GM12864 (cell line): ENCODE measurements at places on chromosomes 11 and 22.

DNA sequence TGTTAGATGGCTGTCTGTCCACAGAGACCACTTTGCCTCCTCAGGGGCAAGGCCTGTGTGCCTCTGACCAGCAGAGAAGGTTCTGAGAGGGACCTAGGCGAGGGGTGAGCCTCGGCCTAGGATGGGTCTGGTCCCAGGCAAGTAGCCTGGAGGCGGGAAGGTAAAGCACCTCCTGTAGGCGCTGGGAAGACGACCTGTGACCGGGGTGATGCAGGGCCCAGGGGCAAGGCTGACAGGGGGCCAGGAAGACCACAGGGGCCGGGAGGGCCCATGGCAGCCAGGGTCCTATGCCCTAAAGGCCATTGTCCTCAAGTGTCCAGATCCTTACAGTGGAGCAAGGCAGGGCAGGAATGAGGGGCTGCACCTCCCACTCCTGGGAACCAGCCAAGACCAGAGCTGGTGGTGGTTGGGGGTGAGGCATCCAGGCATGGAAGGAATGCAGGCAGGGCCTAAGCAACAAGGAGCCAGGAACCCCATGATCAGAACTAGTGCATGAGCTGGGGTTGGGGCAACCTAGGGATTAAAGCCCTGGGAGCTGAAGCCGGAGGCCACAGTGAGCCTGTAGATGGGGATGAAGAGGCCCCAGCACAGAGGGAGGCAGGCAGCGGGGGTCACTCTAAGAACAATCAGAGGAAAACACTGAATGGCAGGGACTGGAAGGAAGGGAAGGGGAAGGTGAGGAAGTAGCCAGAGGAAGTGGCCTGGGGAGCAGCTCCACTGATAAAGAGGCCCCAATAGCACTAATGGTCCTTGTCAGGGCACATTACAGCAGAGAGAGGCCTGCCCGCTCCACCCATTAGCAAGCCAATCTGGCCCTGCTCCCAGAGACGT lies 32.9 kb upstream of the KLHL35 start:
- DNase-seq: no peak

DNA sequence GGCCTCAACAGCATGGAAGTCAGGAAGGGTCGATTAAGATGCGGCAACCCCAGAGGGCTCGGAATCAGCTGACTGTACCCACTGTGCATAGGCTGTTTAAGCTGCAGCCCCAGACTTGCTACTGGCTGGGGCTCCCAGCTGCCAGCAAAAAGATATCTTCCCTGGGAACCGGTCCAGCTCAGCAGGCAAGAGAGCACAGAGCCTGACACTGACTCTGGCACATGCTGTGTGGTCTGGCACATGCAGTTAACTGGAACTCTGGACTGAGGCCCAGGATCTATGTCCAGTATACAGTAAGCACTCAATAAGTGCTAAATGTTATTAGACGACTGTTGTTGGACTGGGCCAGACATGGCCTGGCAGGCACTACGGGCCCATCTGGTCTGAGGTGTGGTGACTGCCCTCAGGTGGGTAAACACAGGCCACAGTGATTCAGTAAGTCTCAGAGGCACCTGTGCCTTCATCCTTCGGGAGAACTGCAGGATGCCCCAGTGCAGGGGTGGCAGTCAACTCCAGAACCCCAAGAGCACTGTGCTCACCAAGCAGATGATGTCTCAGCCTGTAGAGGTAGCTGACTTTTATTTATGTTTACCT lies 87.6 kb downstream of the LARGE1 start:
- DNase-seq: no peak

DNA sequence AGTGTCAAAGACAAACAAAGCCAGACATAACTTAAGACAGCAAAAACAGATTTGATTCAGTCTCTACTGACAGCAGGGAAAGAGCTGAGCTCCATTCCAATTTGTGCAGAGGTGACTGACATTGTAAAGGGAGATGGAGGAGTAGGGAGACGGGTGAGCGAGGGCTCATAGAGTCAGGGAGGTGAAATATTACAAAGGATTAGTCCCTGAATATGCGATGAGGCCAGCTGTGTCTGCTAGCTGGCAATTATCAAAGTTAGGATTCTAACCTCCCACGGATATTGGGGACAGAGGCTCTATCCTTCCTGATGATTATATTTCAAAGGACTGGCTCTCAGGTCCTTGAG lies 8.3 kb downstream of the PLAAT2 start:
- DNase-seq: no peak

DNA sequence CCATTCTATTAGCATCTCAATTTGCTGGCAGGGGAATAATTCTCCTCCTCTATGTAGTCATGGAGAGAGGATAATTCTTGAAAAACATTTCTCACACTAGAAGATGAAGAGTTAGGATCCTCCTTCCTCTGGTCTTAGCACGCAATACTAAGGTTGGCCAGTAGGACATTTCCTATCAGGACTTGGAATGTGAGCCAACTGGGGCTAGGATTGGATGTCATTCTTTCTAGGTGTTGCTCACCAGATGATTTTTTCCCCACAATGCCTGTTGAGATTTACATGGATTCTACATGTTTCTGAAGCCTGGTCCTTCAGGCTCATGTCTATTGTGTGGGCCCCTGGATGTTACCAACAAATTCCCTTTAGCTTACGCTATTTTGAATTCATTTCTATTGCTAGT lies 28.0 kb downstream of the SLN start:
- no peak for DNase-seq

DNA sequence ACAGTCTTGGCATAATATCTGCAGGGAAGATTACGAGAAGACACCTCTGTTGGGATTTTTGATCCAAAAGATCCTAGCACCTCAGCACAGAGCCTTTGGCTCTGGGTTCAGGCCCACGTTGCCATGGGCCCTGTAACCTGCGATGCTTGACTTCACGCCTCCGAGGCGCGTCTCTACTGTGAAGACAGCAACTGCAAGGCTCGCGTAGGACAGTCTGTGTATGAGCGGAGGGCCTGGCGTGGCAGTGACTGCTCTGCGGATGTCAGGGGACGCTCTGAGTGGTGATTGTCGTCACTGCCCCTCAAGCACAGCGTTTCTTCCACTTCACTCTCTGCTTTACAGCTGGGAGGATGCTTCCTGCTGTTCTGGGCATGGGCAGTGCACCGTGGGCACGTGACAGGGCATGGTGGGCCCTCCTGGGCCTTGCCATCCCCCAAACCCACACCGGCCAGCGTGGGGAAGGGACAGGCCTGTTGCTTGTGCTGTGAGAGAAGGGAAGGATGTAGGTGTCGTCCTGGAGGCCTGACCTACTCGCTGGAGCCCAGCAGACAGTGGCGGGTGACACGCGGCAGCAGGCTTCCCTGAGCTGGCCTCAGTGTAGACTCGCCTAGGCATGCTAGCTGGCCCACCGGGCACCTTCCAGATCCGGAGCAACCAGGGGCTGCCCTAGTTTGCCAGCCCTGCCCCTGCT lies 26.5 kb downstream of the GLB1L2 start:
- DNase-seq: no peak

- no peak for DNase-seq
Observed at GRCh38 chr11:93972790-93973189, 48.4 kb upstream of the HEPHL1 start.

DNA sequence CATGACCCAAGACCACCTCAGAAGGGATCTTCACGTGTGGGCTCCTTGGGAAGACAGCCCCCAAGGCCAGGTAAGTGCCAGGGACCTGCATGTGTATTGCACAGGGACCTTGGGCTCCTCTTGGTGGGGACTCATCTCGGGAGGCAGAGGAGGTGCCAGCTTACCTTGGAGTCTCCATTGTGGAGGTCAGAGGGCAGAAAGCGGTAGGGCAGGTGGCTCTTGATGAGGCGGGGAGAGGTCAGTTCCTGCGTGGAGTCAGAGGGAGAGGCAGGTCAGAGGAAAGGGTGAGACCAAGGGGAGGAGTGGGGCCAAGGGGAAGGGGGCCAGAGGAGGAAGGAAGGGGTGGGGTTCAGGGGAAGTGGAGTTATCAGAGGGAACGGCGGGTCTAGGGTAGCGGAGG lies 22.5 kb downstream of the SULT4A1 start:
- DNase-seq: no peak

DNA sequence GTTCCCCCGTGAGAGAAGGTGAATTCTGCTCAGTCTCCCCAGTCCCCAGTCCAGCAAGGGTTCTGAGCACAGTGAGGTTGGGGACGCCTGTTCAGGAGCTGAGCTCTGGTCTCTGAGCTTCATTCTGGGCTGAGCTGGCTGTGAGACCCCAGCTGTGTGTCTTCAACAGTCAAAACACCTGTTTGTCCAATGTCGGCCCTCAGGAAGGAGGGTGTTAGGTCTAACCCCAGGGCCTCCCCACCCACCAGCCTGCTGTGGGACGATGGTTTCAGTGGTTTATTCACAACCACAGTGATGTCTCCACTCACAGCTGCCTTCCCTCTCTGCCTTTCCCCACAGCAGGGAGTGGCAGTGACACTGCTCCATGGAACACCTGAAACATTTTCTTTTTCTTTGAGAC lies 1282.9 kb downstream of the TBC1D22A start:
- peak; percentile 66 for DNase-seq

- DNase-seq: no peak
Observed at GRCh38 chr11:3836903-3837302, 3.9 kb downstream of the RHOG start.

GRCh38 chr11:68819362-68819761 lies 22.4 kb downstream of the CPT1A start:
- no peak for DNase-seq
